Left colon (tissue), 2 donors: ENCODE measurements at places on chromosomes 13 and 19.

DNA sequence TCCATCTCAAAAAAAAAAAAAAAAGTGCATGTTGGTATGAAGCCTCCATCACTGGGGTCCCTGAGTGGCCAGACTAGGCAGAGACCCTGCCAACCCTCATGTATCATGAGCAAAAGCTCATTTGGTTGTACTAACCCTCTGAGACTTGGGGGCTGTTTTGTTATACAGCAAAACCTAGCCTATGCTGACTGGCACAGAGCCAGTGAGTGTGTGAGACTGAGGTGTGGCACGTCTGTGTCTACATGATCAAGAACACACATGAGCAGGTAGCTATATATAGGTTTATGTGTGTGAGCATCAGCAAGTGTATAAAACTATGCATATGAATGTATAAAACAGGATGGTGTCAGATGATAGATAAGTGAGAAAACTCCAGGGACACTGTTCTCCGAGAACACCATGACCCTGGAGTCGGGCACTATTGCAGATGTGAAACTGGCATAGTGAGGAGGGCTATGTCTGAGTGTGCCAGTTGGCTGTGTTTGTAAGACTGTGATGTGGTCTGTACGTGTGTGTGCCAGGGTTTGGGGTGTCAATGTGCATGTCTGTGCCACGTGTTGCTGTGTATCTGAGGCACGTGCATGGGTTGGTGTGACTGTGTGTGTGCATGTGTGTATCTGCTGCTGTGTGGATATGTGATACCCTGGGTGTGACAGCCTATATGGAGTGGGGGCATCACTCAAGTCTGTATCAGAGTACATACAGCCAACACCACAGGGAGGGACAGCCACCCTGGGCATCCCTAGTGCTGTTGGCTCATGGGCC, 44.5 kb downstream of the OLFM2 start:
- no peak for DNase-seq

DNA sequence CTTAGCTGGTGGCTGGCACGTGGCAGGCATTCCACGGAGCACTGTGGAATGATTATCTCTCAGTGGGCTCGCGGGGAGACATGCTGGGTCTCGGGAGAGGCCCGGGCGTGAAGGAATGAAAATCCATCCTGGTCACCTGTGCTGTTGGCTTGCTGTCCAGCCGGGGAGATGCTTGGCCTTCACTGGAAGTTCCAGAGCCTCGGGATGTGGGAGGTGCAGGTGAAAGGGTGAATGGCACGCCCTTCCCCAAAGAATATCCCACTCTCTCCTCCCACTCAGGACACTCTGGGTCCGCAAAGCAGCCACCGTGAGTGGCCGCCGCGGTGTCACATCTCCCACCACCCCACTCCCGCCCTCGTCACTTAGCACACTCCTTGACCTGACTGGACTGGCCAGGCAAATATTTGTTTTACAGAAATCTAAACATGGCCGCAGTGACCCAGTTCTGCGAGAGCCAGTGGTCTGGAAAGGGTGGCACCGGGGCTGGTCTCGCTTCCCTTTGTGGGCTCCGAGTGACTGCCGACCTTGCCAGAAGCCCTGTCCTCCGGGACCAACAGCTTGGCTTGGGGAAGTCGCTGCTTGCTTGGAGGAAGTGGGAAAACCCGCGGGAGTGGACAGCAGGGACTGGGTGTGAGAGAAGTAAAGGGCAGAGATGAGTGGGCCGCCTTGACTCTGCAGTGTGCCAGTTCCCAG, 8.0 kb downstream of the DPP9 start:
- peak; percentile 25 for DNase-seq

DNA sequence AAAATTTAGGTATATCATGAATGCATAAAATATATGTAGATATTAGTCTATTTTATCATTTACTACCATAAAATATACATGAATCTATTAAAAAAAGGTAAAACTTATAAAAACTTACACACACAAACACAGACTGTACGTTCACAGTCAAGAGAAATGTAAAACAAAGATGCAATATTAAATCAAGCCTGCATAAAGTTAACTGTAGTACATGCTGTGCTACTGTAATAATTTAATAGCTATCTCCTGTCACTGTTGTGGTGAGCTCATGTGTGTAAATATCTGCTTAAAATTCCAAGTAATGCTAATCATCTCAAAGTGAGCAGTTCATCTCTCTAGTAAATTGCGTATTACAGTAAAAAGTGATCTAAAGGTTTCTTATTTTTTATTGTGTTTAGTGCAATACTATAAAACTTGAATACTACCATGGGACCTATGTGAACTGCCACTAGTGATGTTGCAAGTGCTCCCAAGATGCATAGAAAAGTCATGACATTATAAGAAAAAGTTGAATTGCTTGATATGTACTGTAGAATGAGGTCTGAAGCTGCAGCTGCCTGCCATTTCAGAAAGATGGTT, 762 bp upstream of the ZNF233 start:
- DNase-seq: no peak

DNA sequence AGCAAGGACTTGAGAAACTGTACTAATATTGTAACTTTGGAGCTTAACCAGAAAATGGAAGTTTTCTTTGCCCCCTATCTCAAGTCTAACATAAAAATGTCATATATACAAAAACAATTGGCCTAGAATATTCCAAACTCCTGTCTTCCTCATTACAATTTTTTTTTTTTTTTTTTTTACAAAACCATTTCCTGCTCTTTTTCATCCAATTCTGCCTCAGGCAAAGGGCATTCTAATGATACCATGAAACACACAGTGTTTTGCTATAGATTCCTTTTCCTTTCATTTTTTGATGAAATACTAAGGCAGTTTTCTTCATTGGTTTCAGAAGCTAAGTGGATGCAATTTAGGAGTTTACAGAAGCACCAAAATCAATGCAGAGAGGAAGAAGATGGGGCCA, 119.7 kb downstream of the LHFPL6 start:
- no peak for DNase-seq

- no peak for DNase-seq
Measured at GRCh38 chr13:40624383-40624782, 42.1 kb downstream of the FOXO1 start.

DNA sequence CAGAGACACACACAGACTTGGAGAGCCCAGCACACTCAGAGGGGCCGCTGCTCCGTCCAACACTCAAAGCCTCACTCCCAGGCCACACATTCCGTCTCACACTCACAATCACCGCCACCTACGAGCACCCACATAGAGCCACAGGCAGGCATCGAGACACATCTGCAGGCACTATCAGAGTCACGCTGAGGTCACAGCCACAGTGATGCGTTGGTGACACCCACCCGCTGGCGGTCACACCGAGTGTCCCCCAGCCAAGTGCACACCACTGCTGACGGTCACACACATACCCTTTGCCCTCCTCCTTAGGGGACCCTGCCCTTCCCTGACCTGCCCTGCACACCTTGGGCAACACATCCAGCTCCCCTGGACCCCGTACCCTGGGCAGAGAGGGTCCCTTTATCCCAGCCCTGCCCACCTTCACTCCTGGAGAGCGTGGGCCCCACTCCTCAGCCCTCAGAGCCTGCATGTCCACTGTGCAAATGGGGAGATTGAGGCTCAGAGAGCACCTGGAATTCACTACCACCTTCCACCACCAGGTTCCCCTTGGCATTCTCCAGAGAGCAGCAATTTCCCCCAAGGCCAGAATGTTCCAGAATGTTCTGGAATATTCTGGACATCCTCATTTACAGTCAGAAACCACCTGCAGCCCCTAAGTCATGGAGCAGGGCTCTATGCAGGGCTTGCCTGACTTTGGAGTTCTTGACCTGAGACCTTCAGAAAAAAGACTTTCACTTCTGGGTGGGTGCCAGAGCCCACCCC, 5.4 kb downstream of the FUT5 start:
- no peak for DNase-seq

GRCh38 chr13:102680133-102680717, 14.6 kb downstream of the METTL21C start:
- no peak for DNase-seq

DNA sequence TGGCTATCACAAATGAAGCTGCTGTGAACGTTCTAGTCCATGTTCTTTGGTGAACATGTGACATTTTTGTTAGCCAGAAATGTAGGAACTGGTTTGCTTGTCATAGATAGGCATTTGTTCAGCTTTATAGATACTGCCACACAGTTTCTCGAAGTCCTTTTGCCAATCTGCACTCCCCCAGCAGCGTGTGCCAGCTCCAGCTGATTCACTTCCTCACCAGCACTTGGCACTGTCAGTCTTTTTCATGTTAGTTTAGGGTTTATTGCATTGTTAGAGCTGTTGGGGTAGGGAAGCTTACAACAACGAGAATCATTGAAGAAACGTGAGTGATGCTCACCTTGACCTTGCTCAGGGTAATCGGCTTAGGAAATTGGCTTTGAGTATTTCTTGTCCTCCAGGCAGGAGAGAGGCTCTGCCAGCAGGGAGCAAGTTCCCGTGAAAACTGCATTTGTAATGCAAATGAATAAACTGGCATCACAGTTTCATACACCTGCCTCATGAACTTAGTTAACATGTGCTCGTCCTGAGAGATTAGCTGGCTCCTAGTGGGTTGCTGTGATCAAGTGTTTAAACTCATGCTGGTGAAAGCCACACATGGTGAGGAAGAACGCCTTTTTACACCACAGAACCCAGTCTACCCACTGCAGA, 83.9 kb downstream of the ING1 start:
- DNase-seq: no peak

DNA sequence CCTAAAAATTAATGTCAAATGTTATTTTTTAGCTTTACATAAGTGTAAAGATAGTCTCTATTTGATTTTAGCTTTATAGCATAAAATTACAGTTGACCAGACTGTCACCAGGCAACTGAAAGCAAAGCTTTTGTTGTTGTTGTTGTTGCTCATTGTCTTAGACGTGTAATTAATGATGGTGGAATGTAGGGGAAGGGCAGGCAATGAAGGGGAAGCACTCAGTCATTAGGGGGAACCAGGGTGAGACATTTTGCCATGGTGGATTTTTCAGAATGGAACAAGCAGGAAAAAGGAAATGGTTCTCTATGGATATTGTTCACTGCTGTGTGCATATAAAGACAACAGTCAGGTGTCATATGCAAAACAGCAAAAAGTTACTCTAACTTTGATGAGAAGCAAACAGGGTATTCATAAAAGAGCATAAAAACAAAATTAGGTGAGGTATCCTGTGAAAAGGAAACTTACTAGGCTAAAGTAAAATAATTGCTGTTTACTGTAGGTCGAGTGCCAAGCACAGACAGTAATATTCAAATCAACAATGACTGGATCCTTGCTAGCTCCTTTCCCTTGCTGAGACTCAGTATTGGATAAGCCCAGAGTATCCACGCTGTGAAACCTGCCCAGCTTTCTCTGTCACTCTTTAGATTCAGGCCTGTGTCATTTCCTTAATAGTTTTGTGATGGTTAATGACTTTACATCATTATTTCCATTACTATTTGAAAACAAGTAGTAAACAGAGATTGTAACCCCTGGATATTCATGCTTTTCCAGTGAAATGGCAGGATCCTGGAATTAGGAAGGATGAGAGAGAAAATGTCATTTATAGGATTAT, 110.5 kb downstream of the LRCH1 start:
- DNase-seq: no peak

GRCh38 chr19:2561895-2562294, 86.0 kb downstream of the GADD45B start:
- DNase-seq: no peak

- DNase-seq: no peak
Measured at GRCh38 chr19:15038294-15038693, 11.0 kb upstream of the CASP14 start.

DNA sequence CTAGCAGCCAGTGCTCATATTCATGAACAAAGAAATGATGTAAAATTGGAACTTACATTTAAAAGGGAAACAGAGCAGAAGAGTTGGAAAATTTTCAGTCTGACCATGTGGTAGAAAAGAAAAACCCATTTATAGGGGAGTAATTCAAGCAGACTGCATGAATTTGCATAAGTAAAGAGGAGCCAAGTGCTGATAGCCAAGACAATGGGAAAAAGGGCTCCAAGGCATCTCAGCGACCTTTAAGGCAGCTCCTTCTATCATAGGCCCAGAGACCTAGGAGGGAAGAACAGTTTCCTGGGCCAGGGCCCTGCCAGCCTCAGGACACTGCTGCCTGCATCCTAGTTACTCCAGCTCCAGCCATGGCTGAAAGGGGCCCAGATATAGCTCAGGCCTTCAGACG, 7.5 kb downstream of the DNAJC3 start:
- DNase-seq: no peak

- no peak for DNase-seq
Measured at GRCh38 chr19:41922585-41922984, 5.7 kb downstream of the ERFL start.

DNA sequence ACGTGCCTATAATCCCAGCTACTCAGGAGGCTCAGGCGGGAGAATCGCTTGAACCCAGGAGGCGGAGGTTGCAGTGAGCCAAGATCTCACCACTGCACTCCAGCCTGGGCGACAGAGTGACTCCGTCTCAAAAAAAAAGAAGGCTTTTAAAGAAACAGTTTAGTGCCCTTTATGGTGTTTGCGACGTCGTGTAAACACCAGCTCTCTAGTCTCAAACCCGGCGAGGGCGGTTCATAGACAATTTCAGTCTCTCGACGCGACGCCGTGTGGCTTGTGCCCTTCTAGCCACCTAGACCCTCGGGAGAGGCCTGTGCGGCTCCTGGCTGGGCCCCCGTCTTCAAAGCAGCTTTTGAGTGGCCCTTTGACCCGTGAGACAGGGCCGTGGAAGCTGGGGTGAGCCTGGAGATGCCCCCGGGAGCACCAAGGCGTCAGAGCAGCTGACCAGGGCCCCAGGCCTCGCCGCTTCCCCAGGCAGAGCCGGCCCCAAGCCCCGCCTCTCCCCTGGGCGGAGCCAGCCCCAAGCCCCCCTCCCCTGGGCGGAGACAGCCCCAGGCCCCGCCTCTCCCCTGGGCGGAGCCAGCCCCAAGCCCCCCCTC, 5.0 kb upstream of the MADCAM1 start:
- DNase-seq: no peak

DNA sequence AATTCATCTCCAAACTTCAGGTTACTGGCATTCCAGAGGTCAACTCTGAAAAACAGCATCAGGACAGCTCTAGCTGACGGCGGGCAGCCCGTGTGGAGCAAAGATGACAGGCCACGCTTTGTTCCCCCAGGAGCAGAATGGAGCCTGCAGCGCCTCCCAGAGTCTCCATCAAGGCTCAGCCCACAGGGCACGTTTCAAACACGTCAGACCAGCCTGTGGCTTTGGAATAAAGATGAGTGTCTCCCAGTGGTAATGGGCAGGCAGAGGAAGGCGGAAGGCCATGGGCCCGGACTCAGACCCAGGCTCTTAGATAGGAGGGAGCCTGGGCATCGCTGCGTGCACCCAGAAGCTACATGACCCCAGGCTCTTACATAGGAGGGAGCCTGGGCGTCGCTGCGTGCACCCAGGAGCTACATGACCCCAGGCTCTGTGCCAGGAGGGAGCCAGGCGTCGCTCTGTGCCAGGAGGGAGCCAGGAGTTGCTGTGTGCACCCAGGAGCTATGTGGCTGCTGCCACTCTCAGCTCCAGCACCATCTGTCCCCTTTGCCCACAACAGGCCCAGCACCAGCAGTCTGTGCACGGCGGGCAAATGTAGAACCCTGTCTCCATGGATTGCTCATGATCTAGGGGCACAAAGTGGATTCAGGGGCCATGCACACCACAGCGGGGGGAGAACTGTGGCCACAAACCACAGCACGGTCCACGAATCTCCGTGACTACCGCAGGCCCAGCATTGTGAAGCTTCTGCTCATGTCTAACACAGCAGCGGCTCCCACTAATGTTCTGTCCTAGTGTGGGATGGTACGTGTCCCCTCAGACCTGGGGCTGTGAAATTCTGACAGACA, 47.8 kb upstream of the C13orf46 start:
- no peak for DNase-seq

GRCh38 chr13:98838776-98839175, 86.3 kb upstream of the SLC15A1 start:
- DNase-seq: no peak
